ENCODE measurements at places on chromosomes 11 and 22.

GRCh38 chr11:68282141-68282860, 10.5 kb upstream of the C11orf24 start:
- DNase-seq, result no peak

DNA sequence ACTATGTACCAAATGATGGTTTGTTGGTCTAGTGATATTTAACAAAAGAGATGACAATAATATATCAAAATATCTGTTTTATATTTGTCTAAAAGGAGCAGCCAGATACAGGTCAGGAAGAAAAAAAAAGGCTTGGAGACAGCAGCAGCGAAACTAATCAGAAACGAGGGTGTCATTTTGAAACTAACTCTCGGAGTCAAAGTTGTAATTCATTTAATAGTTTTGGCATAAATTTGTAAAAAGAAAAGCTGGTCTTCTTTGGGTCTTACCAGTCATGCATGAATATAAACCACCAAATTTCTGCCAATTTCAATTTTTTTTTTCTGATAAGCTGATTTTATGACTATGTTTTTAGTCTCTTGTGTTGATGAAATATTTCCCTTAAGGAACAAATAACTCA, 25.5 kb downstream of the NPAT start:
- DNase-seq, result no peak

DNA sequence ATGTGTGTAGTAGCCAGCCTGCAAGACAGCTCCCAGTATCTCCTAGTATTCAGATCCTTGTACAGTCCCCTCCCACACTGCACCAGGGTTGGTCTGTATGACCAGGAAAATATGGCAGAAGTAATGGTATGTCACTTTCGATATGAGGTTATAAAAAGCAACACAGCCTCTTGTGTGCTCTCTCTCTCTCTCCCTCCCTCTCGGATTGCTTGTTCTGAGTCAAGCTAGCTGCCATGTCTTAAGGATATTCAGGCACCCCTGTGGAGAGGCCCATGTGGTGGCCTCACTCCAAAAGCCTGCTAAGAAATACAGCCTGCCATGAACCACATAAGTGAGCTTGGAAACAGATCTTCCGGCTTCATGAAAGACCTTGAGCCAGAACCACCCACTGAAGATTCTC, 25.4 kb downstream of the FXYD6 start:
- DNase-seq, result no peak

GRCh38 chr11:59302991-59303390, 55.7 kb upstream of the OR5AN1 start:
- no peak for DNase-seq

GRCh38 chr11:87215236-87215635, 177.5 kb downstream of the TMEM135 start:
- no peak for DNase-seq

- no peak for DNase-seq
Measured at GRCh38 chr11:124202951-124203350, 19.8 kb downstream of the OR10D3 start.

GRCh38 chr11:1340111-1340510, 30.7 kb upstream of the TOLLIP start:
- no peak for DNase-seq

- no peak for DNase-seq
Measured at GRCh38 chr11:84905411-84905810, 721.7 kb downstream of the DLG2 start.

GRCh38 chr11:820655-821511, 2.2 kb downstream of the PNPLA2 start:
- DNase-seq, result no peak

DNA sequence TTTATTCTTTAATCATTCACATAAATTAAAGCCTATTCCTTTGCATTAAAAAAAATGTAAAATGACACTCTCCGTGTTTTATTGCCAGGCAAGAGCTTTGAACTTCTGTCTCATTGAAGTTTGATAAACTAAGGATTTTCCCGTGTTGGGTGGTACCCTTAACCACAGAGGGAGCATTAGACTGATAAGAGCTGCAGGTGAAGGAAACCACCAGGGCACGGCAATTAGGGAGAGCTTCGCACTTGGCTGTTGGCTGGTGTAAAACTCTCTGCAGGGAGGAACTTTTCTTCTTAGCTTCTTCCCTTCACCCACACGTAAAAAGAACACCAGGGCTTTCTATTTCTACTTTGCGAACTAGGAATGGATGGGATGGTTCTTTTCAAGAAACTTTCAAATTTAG, 47.0 kb downstream of the CSTPP1 start:
- DNase-seq, result no peak

- DNase-seq, result no peak
Measured at GRCh38 chr22:22076932-22077703, 94.5 kb upstream of the TOP3B start.

DNA sequence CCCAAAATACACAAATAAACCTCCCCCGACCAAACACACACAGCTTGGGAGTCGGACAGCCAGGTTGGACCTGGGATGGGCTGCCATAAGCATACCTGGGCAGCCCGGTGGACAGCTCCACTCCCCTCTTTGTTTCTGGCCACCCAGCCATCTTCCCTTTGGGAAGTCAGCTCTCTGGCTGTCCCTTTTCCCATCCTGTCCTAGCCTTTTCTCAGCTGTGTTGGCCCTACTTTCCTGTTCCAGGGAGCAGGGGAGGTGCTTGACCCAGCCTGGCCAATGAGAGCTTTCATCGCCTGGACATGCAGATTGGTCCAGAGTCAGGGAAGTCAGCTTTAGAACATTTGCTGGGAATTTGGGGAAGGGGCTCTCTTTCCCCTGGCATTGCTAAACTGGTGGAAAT, 68.7 kb upstream of the NECTIN1 start:
- DNase-seq, result no peak

GRCh38 chr11:133978794-133979193, 22.0 kb upstream of the IGSF9B start:
- DNase-seq, result no peak

- no peak for DNase-seq
Measured at GRCh38 chr11:12263141-12263693, 114.2 kb upstream of the PARVA start.

- DNase-seq, result no peak
Measured at GRCh38 chr11:134679592-134679991, 267.6 kb upstream of the B3GAT1 start.

GRCh38 chr11:34213366-34213765, 107.9 kb downstream of the NAT10 start:
- DNase-seq, result no peak

DNA sequence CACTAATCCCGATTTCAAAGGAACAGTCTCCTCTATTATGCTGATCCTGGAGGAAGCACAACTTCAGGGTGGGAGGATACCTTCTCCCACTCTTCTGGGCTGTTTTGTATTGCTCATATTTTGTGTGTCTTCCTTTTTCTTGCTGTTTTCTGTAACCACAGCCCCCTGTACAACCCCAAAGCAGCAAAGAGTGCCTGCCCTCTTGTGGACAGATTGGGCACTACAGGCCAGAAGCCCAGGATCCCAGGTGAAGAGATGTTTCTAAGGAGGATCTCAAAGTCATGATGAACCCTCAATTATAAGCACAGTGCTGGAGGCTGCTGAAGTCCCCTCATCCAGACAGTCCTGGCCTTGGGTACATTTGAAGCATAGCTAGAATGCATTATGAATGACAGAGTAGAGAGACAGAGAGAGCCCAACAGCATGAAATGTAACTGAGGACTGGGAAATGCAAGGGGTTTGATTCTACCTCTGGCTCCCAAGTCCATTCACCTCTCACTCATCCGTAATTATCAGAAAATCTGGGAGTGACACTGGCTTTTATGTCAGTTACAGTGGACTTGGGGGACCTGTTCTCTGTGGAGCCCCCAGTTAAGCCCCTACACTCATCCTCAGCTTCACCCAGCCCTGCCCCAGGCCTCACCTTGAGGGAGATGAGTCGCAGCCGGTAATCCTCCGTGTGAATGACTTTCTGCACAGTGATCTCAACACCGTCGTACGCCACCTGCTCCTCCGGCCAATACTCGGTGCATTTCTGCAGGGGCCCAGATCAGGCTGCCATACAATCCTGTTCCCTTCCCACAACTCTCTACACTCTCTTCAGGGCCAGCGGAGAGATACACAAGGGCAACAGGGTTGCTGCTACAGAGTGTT, 6.2 kb upstream of the IGSF22 start:
- DNase-seq, result peak; percentile 49

GRCh38 chr11:45107029-45107428, 39.4 kb upstream of the PRDM11 start:
- DNase-seq, result no peak

DNA sequence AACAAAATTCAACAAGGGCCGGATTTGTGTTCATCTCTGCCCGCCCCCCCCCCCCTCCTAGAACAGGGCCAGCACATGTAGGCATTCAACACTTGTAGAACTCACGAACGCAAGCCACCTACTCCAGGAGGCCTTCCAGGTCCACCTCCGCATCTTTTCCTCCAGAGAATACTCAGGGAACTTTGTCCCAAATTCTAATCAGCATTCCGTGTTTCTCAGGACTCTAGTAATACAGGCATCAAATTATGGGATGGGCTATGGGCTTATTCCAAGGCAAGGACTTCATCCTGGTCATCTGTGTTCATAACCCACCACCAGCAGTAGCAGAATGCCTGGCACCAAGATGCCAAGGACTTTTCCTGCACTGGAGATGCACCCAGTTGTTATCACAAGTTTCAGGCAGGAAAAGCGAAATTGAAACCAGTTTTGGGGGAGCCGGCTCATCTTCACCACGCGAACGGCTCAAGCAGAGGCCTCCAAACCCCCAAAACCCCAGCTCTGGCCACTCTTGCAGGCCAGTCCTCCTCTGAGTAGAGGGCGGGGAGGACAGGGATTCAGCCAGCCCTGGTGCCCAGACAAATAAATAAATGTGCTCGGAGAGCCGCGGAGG, 462 bp downstream of the UBE2L6 start:
- peak; percentile 3 for DNase-seq

DNA sequence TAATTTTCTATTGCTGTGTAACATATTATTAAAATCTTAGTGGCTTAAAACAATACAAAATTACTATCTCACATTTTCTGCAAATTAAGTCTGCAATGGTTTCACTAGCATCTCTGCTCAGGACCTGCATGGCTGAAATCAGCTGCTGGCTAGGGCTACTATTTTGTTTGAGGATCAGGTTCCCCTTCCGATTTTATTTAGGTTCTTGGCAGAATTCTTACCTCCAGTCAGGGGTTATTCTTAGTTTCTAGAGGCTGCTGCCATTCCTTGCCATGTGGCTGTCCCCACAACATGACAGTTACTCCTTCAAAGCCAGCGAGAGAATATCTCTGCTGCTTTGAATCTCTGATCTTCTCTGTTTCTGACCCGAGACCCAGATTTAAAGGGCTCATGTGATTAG, 424.5 kb upstream of the ANO5 start:
- no peak for DNase-seq

DNA sequence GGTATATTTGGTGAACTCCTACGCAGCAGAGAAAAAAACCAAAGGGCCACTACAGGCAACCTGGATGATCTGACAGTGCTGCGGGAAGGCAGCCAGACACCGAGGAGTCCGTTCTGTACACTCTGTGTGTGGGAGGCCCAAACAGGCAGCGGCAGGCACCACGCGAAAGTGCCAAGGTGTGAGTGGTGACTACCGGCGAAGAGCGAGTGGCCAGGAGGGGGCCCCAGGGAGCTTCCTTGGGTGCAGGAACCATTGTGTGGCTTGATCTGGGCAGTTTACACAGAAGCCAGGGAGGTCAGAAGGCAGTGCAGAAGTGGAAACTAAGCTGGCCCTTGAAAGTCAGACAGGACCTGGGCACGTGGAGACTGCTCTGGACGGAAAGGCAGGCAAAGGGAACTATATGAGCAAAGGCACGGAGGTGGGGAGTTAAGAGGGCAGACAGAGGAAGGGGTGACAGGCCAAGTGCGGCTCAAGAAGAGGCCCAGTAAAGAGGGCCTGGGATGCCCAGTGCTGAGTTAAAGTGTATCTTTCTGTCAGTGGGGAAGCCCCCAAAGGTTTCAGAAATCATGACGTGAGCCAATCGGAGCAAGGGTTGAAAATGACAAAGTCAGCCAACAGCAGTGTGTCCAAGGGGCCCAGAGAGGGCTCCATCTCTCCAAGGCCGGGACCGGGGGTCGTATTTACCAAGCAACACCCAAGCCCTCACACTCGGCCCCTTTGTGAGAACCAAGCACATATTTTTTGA, 10.6 kb downstream of the TMEM184B start:
- DNase-seq, result no peak

DNA sequence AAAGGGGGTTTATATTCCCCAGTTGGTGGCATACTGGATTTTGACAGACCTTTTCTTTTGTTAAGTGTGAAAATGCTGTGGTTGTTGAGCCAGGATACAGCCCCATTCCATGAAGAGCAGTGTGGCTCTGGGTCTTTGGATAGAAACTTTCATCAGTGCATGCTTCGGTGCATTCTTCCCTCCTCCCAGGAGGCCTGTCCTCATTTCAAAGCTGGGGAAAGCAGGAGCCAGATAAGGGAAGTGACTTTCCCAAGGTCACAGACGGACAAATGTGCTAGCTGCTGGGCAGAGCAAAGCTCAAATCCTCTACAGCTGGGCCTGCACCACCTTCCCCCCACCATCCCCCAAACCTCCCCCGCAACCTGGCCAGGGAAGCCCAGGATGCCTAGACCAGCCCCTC, 184.5 kb upstream of the NTM start:
- no peak for DNase-seq

DNA sequence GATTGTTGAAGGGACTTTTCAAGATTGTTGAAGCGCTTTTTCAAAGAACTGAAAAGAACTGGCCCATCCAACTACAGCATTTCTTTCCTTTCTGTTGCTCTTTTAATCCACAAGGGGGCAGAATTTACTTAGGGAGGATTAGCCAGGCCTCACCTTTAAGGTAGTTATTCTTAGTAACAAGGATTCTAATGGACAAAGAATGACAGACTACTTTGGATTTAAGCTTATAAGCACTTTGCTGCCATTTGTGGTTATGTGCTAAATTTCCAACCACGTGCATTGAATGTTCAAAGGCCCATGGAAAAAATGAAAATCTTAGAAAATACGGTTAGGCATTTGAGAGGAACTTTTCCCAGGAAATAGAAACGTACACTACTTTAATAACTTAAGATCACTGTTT, 49.5 kb upstream of the HSPA8 start:
- DNase-seq, result no peak

GRCh38 chr11:123526027-123526805, 96.1 kb downstream of the GRAMD1B start:
- DNase-seq, result no peak

DNA sequence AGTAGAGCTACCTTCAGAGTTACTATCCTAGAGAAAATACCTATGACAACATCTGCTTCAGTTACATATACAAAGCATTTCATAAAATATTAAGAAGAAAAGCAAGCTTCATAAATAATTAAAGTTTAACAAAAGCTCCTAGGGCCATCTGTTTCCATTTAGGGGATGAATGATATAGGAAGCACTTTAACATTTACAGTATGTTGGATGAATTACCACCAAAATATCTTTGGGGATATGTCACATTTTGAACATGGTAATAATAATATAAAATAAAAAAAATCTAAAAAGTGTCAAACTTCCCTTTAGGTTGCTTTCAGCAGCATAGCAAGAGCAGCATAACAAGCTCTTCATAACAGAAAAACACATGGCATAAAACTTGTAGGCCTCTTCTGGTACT, 104.6 kb downstream of the ATG16L2 start:
- no peak for DNase-seq

- no peak for DNase-seq
Measured at GRCh38 chr22:43731988-43732387, 80.1 kb downstream of the EFCAB6 start.
